Activated CD8-positive, alpha-beta T cell treated with anti-CD3 and anti-CD28 coated beads for 36 hours (primary cell): ENCODE measurements at places on chromosomes 1 and 21. TPM values are rescaled to one million over a fixed set of nuclear protein-coding genes. Genes with fewer than 3 reads are reported as not detected.
A peak's percentile ranks its signal among the peaks of the same experiment; 100 is the strongest.

- no peak for DNase-seq
Measured at GRCh38 chr1:154199563-154199879, 6.6 kb downstream of the CFAP141 start.

RBM11 gene
- 2.3 TPM for total RNA-seq

OR2T2 gene
- total RNA-seq: not detected

- no peak for DNase-seq
Measured at GRCh38 chr1:179230251-179230650, 774 bp upstream of the ABL2 start.

GRCh38 chr1:27070390-27071048 is 57.9 kb upstream of the TENT5B start:
- DNase-seq: no peak

GRCh38 chr1:74323937-74324473 is 88.8 kb downstream of the TNNI3K start:
- DNase-seq: no peak

DNA sequence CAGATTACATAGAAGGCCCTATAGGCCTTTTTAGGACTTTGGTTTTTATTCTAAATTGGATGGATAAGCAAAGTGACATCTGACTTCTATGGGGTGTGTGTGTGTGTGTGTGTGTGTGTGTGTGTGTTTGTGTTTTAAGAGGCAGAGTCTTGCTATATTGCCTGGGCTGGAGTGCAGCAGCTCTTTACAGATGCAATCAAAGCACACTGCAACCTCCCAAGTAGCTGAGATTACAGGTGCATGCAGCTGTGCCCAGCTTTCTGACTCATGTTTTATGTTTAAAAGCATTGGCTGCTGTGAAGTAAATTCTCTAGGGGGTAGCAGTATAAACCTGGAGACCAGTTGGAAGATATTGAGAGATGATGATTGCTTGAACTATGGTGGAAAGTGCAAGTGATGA is 12.4 kb upstream of the EVI5 start:
- DNase-seq: no peak

DNA sequence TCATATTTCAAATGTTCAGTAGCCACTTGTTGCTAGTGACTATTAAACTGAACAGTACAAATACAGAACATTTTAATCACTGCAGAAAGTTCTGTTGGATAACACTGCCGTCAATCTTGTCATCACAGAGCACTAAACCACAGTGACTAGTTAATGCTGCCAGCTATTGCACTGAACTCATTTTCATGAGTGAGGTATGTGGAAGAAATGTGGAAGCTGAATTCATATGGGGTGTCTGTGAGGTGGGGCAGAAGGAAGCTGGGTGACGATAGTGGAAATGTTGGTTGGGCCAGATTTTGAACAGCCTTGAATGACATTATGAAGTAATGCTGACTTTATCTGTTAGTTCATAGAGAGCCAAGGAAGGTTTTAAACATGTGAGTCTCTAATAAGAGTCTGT is 49.6 kb downstream of the OSBPL9 start:
- DNase-seq: no peak

DNA sequence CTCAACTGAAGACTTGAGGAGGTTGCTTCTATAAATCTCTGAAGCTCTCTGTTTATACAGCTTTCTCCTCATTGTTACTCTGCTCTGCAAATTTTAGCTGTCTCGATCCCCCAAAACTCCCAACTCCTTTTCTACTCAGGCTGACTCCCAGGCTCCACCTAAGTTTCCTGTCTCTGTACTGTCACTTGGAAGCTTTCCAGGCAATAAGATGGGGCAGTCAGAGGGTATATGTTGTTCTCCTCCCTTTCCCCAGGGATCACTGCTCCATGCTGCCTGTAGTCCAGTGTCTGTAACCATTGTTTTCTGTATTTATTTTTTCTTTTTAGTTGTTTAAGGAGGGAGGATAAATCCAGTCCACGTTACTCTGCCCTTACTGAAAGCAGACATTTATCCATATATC is 13.4 kb downstream of the TSNAX start:
- DNase-seq: no peak

GRCh38 chr1:232225336-232226131 is 404.4 kb downstream of the SIPA1L2 start:
- DNase-seq: no peak

DNA sequence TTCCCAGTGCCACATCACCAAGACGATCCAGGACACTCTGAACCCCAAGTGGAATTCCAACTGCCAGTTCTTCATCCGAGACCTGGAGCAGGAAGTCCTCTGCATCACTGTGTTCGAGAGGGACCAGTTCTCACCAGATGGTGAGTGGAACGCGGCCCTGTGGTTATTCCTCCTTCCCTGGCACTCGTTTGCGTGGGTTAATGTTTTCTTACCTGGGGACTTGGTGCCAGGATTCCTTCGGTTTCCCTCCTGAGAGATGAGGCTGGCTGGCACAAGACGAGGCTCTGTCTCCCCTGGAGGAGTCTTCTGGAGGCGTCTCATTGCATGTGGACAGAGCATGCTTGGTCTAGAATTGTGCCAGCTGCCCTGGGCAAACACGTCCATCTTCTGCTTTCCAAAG is 29.3 kb downstream of the ATP5PO start:
- DNase-seq: no peak

GRCh38 chr1:112998592-112999235 is 42.7 kb upstream of the SLC16A1 start:
- no peak for DNase-seq

- DNase-seq: peak; percentile 91
Measured at GRCh38 chr1:26317612-26318337, at the start of gene CD52. Gene CD52 (plus strand): TSS chr1:26317958. CDS start chr1:26318018, 60 bp downstream.

PTGS2 gene
- total RNA-seq: not detected

DNA sequence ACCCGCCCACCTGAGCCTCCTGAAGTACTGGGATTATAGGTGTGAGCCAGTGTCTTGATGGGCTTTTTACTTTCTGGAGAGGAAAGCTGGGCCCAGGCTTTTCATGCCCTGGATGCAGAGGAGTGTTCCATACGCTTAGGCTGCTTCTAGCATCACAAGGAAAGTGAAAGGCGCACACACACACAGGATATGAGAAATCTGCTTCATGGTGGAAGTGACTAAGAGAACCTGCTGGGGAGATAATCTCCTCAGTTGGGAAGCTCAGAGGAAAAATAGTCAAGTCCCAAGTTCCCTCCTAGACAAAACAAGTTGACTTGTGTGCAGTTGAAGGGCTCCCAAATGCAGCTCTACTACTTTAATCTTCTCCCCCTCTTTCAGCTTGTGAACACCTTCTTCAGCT is 2.2 kb downstream of the NUDC start:
- DNase-seq: peak; percentile 18

DNA sequence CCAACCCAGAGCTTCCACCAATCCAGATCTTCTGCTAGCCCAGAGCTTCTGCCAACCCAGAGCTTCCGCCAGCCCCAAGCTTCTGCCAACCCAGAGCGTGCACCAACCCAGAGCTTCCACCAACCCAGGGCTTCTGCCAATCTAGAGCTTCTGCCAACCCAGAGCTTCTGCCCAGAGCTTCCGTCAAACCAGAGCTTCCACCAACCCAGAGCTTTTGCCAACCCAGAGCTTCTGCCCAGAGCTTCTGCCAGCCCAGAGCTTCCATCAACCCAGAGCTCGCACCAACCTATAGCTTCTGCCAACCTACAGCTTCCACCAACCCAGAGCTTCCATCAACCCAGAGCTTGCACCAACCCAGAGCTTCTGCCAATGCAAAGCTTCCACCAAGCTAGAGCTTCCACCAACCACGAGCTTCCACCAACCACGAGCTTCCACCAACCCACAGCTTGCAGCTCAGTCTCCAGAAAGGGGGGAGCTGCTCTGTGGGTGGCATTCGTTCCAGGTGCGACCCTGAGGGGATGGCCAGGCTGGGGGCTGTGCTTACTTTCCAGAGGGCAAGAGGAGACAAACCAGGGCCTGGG is 23.8 kb downstream of the CRYAA start:
- DNase-seq: no peak

GOLT1A gene
- not detected for total RNA-seq

- no peak for DNase-seq
Measured at GRCh38 chr1:160077486-160077885, 3.9 kb upstream of the KCNJ9 start.

- no peak for DNase-seq
Measured at GRCh38 chr1:162232034-162232711, 144.5 kb downstream of the SPATA46 start.

MFSD2A gene
- total RNA-seq: 15.0 TPM

TGFBR3 gene
- 7.5 TPM for total RNA-seq

DNA sequence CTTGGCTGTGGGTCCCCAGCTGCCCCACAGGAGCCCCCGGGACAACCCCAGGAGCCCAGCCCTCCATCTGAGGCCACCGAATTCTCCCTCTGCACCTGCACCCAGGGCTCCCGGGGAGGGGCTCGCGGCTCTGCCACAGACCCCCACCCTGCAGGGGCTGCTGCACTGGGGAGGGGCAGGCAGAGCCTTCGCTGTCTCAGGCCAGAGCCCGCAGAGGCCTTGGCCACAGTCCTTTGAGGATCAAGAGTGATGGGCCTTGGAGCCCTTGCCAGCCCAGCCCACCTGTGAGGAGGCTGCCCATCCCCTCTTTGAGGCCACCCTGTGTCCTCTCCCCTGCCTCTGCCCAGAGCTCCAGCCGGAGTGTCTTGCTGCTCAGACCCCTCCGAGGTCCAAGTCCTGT is 6.5 kb downstream of the PERM1 start:
- DNase-seq: no peak

SLC1A7 gene
- total RNA-seq: not detected

LRRC41 gene
- 32.1 TPM for total RNA-seq

DNA sequence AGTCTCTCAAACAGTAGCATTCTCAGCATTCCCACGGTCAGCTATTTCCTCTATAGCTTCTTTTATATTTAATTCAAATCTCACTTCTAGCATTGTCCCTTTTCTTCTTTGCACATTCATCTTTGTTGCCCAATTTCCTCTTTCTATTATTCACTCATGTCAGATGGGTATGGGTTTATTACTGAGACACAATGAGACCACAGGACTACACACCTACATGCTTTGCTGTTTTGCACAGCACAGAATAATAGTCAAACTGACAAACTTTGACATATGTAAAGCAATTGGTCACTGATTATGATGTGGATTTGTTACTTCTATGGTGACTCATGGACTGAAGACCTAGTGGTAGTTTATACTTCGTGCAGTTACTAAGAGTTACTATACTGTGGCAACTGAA is 5.8 kb upstream of the CD1C start:
- no peak for DNase-seq

DNA sequence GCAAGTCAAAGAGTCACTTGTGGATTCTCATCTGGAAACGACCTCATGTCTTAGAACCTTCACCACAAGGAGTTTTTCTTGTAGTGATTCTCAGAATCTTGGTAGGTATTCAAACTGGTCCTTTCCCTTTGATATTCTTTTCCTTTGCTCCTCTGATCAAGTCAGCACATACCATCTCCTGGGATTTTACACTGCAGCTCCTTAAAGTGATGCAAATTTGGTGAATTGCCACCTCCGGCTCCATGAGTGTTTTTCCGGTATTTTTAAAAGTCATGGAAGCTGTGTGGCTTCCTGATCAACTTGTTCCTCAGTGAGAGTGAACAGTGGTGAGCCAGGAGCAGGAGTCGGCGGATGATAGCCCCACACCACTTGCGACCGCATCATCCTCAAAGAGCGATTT is 182.1 kb upstream of the DAB1 start:
- no peak for DNase-seq
